ENCODE measurements at places on chromosomes 1 and 21.

DNA sequence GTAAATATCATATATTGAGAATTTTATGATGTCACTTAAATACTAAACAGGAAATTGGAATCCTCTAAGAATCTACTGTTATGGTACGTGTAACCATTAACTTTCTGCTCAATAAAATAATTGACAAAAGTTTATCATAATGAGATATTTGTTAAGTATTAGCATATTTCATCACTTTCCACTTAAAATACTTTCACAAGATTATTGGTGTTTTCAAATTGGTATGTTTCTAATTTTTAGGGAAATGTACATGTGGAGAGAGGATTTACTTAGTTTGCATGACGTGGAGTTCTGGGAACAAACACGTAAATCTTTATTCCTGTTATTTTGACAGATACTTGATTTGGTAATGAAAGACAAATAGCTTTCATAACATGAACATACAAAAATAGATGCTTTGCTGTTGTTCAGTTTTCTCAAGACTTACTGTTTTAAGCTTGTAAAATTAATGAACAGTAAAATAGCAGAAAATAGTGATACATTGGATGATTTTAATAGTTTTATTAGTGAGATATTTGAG lies 1.6 kb downstream of the SRSF11 start:
- no peak for DNase-seq

DNA sequence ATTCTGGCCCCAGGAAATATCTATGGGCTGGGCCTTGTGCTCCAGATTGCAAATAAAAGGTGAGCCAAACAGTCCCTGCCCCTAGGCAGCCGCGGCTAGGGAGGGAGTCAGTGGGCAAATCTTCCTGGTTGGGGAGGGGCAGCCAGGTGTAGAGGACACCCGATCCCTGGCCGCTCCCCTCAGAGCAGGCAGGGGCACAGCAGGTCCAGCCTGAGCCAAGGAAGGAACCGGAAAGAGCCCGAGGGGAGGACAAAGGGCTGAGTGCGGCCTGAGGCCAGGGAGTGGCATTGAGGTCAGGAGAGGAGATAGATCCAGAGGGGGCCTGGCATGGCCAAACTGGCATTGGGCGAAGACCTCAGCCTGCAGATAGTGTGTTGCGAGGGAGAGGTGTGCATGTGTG lies 36.6 kb upstream of the ARF1 start:
- DNase-seq = no peak

GRCh38 chr1:42891465-42892138 lies 45.2 kb downstream of the ZNF691 start:
- DNase-seq = no peak

DNA sequence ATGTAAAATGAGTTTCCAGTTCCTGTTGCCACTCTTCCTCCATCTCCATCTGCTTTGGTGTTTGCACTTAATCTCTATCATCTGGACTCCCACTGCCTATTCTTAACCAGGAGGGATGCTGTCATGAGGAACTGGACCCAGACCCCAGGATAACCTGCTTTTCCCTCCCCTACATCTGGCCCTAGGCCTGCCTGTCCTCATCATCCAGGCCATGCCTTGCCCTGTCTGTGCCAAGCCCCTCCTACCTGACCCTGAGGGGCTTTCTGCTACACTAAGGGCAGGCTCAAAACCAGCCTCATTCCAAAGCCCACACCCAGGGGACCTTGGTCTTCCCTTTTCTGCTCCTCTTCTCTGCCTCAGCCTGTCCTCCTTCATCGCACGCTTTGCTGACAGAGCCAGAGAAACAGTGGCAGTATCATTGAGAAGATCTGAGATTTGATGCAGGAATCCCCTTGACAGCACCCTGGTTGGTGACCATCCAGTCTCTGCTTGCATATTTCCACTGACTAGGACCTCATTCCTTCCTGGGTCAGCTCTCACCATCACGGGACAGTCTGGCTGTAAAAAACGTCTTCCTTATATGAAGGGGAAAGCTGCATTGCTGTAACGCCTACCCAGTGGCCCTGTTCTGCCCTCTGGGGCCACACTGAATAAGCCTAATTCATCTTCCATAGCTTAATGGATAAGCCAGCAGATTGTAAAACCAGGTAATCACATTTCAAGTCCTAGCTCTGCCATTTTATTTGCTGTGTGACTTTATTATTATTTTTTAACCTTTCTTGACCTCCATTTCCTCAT lies 38.8 kb downstream of the PLXNA2 start:
- no peak for DNase-seq

- no peak for DNase-seq
These were observed 3.2 kb upstream of the HMGB4 start for GRCh38 chr1:33860671-33861070.

DNA sequence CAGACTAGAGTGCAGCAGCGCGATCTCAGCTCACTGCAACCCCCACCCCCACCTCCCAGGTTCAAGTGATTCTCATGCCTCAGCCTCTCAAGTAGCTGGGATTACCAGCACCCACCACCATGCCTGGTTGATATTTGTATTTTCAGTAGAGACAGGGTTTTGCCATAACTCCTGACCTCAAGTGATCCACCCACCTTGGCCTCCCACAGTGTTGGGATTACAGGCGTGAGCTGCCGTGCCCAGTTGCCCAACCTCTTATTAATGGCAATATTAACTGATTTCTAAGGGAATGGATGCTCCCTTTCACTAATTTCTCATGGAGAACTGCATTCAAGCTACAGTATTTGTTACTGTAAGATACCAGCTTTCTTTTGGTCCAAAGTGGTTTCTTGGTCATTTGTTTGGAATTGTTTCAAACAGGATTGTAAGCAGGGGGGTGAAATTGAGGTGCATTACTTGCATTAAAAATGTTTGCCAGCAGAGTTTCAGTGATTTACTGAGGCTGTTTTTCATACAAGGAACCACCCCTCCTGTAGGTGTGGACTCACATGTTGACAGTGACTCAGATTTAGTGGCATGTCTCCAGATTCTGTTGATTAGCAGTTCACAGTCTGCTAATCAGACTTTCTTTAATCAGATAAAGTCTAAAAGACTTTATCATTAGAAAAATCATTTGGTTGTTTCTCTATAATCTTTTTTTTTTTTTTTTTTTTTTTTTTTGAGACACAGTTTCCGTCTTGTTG lies 3.9 kb upstream of the TGFBR3 start:
- DNase-seq = no peak

DNA sequence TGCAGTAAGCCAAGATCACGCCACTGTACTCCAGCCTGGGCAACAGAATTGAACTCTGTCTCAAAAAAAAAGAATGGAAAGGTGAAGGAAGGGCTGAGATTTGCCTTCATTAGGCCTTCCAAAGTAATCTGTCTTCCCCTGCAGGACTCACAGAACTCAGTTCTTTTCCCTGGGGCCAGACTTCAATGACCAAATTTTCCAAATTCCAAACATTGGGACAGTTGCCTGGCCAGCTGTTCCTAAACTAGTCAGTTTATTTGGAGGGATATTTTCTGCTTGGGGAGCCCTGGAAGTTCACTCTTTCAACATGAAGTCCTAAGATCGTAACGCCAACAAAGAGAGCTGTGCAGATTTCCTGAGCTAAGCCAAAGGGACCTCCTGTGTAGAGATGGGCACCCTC lies 5.4 kb upstream of the DEDD start:
- no peak for DNase-seq

- peak; percentile 60 for DNase-seq
These were observed 163.3 kb downstream of the TM2D1 start for GRCh38 chr1:61561666-61562065.

- no peak for DNase-seq
These were observed 126.8 kb downstream of the RGS21 start for GRCh38 chr1:192443616-192444015.

- no peak for DNase-seq
These were observed 26.7 kb upstream of the RSPO1 start for GRCh38 chr1:37661401-37661800.

DNA sequence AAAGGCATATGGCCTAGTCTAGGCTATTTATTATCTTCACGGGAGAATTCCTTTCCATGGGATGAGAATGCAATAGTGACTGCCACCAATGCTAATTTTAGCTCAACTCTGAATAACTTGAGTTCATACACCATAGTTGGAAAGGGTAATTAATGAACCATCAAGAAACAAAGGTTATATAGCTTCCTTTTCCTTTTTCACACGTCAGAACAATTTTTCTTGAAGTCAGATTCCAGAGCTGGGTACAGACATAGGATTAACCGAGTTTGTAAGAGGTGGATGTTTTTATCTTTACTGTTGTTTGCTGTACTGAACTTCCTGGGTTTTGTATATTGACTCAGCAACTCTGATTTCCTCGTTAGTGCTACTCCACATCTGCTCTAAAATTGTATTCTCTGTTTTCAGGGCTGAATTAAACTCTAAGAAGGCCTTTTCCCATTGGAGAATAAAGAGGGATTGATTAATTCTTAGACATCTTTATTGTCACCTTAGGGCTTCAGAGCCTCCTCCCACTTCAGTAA lies 262.0 kb downstream of the NUF2 start:
- no peak for DNase-seq

Measured in skeletal muscle cell (primary cell).